ENCODE measurements at places on chromosomes 6 and 20. TPM values are rescaled to one million over a fixed set of nuclear protein-coding genes. Genes with fewer than 3 reads are reported as not detected.

Gene POM121L2
- not detected for total RNA-seq

Gene VSTM2L
- 25.0 TPM for total RNA-seq

Gene PPP1R18
- 20.6 TPM for total RNA-seq

Gene NEURL2
- 12.8 TPM for total RNA-seq

Gene SPO11
- not detected for total RNA-seq

Gene PRR18
- 0.22 TPM for total RNA-seq

Gene PLA2G7
- 1.9 TPM for total RNA-seq

Gene UBE3D
- 25.6 TPM for total RNA-seq

Gene PAQR8
- 24.4 TPM for total RNA-seq

Gene MYT1
- 37.3 TPM for total RNA-seq

Gene KCNK5
- total RNA-seq = 2.4 TPM

Gene RBCK1
- 69.6 TPM for total RNA-seq

Gene GINS1
- 6.8 TPM for total RNA-seq

Gene MAS1
- total RNA-seq = 0.05 TPM

Gene FNDC1
- 38.9 TPM for total RNA-seq

Gene KCNK17
- 0.33 TPM for total RNA-seq

Gene HLA-DRB1
- 6.3 TPM for total RNA-seq

Gene FAM217A
- total RNA-seq = not detected

Gene CFAP61
- 2.1 TPM for total RNA-seq

Measured in camera-type eye (tissue), 1 donor.